Bone marrow (tissue), 2 donors: ENCODE measurements at places on chromosomes 16 and 17.
A peak's percentile ranks its signal among the peaks of the same experiment; 100 is the strongest.

DNA sequence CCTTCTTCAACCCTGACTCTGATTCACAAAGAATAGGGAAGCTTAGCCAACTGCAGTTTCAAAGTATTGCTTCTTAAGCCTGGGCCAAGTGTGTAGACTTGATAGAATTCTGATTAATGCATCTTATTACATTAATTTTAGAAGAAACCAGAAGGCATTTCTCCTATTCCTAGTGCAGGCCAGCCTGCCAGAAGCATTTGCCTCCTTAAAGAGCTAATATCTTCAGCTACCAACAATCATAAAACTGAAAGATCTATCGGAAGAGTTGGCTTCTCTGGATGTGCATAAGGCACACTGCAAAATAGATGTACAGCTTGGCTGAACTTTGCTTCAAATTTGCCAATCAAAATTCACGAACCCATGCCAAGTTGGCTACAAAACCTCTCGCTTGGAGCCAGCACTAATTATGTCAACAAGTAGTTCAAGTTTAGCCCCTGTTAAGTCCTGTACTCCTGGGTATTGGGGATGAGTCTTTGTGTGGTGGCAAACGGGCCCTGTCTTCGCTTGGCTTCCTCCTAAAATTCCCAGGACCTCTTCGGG, 717.8 kb downstream of the WWOX start:
- DNase-seq = no peak

- no peak for DNase-seq
Observed at GRCh38 chr16:23539984-23540816, 16.9 kb downstream of the EARS2 start.

GRCh38 chr16:66289986-66290385, 76.5 kb upstream of the CDH5 start:
- no peak for DNase-seq

DNA sequence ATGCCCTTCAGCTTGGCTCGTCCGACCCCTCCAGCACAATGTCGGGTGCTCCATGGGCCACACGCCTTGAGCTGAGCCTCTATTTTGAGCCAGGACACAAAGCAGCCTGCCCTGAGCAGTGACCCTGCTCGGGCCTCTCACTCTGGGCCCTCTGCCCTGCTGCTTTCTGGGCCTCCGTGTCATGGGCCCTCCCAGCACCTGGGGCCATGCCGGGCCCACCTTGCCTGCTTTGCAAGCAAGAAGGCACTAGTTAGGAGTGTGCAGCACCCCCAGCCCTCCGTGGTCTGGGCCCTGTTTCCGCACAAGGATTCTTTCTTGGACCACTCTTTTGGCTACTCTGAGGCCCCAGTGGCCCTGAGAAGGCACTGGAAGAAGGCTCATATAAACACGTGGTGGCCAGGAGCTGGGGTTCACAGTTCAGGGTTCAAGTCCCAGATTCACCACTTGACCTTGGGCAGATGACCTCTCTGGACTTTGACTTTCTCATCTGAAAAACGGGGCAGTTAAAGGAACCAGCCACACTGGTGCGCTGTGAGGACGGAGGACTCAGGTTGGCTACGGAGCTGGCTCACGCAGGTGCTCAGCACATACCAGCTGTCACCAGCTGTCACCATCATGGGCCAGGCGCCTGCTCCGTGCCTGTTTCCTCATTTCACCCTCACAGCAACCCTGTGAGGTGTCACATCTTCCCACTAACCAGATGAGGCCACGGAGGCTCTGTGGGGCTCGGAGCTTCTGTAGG, 166.0 kb upstream of the GSE1 start:
- no peak for DNase-seq

DNA sequence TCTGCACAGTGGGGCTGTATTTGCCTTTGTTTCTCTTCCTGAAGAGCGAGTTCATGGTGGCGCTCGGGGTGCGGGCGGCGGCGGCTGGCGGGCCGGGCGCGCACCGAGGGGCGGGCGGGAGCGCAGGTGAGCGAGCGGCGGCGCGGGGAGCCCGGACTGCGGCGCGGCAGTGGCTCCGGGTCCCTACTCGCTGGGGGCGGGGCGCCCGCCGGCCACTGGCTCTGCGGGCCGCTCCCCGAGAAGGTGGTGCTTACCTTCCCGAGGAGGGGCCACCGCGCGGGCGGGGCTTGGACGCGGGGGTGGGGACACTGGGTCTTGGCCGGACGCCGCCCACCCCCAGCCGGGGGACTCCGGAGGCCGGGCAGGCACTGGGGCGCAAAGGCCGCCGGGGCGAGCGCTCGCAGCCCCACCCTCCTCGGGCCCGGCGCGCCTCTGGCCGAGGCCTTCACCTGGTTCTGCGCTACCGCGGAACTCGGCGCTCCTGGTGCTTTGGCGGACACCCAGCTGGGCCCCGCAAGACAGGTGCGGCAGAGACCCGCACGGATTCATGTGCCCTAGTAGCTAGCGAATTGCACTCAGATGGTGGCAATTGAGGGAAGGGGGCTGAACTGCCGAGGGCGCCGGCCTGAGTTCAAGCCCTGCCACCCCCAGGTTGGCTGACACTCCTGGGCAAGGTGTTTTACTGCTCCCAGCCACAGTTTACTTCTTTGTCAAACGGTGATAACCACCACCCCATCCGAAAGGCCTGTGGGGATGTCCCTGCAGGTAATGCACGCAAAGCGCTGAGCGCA, at the start of gene PPL:
Gene PPL (minus strand): TSS at position 158 of the 791 bp plus-strand sequence. CDS start 103 bp downstream, at position 55.
- no peak for DNase-seq

DNA sequence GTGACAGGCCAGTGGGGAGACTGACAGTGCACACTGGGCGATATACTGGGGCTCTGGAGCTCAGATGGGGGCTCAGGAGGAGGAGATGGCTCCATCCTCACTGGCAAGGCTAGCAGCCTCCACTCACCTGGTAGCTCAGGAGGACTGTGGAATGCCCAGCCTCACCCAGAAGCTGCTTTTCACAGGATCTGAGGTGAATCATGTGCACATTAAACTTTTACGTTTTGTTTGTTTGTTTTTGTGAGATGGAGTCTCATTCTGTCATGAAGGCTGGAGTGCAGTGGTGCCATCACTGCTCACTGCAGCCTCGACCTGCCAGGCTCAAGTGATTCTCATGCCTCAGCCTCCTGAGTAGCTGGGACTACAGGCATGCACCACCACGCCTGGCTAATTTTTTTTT, 28.6 kb downstream of the ADCY7 start:
- DNase-seq = no peak

DNA sequence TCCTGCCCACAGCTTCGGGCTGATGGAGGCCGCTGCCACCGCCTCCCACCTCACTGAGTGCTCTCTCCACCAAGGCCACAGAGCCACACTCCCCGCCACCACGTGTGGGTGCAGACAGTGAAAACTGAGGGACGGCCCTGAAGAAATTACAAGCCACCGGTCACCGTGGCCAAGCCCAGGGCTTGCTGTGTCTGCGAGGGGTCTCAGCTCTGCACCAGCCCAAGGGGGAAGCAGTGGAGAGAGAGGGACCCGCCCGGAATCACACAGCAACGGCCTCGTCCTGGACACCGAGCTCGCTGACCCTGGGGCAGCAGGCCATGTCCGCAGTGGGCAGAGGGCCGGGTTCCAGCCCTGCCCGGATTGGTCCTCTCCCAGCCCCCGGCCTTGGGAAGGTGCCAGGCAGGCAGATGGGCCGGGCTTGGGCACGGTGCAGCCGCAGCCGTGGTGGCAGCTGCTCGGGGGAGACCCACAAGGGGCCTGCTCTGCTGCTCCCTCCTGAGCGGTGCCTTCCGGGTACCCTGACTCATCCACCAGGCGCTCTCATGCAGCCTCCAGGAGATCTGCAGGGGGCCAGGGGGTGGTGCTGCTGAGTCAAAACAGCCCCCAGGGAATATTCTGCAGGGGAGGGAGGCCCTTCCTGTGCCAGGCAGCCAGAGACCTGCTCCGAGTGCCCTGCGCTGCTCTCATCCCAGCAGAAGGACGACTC, 52.0 kb downstream of the CBFA2T3 start:
- no peak for DNase-seq

DNA sequence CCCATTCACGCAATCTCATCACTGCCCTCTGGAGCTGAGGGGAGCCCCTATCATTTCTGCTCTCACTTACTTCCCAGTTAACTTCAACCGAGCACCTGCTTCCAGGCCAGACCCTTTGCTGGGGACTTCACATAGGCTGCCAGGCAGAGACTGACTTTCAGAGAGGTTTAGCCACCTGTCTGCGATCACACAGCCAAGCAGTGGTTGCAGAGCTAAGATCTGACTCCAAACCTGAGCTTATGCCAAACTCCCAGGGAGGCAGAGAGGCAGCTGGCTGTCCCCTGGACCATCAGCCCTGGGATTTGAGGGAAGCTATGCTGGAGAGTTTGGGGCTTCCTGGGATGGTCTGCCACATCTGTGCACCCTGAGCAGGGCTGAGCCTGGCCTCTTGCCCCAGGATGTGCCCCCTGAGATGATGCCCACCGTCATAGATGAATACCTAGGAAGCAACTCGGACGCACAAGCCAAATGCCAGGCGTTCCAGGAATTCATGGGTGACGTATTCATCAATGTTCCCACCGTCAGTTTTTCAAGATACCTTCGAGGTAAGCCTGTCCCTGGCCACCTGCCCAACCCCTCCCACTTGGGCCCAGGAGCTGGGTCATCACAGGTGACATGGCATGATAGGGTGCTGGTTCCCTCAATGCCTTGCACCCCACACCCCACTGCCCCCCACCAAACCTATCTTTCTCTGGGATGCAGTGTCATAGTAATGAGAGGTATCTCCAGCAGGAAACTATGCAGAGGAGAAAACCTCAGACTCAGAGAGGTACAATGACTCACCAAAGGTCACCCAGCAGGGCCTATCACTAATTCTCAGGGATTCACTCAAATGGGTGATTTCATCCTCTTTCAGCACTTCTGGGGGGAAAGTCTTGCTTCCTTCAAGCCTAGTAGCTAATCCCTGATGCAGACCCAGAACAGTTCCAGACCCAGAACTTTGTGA, 10.0 kb downstream of the CES3 start:
- DNase-seq = no peak

GRCh38 chr17:79057737-79058385, 16.8 kb upstream of the ENGASE start:
- DNase-seq = no peak

GRCh38 chr17:51078009-51078592, 42.6 kb downstream of the SPAG9 start:
- DNase-seq = no peak

- DNase-seq = no peak
Observed at GRCh38 chr17:17511293-17511741, 15.1 kb upstream of the RASD1 start.

- DNase-seq = no peak
Observed at GRCh38 chr16:87789437-87790291, 23.9 kb upstream of the KLHDC4 start.

DNA sequence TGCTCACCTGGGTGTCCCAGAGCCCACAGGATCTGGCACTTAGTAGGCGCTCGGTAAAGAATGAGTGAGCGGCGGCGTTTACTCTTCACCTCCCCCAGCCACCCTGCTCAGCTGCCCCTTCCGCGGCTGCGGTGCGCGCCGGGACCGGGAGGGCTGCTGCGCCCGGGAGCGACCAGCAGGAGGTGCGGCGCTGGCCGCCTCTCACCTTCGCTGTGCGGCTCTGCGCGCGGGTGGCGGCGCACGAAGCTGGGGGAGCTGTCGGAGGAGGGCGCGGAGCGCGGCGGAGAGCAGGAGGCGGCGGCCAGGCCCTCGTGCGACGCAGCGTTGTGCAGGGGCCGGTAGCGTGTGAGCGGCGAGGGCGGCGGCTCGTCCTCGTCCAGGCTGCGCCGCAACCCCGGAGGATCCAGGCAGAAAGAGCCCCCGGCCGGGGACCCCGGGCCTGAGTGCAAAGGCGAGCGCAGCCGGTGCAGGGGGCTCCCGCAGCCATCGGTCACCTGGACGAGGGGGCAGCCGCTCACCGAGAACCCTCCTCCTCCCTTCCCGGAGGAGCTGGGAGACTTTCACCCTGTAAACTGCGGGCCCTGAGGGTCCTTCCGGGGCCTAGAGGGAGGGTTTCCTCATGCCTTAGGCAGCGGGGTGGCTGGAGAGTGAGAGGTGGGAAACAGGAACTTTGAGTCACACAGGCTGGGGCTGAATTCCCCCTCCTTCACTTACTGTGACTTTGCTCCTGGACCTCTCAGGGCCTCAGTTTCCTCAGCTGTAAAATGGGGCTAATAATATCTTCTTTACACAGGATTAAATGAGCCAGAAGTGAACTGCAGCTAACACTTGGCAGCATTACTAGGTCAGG, 12.5 kb downstream of the SAMD14 start:
- peak; percentile 45 for DNase-seq

GRCh38 chr17:48004983-48005382, 32.6 kb downstream of the COPZ2 start:
- DNase-seq = no peak

DNA sequence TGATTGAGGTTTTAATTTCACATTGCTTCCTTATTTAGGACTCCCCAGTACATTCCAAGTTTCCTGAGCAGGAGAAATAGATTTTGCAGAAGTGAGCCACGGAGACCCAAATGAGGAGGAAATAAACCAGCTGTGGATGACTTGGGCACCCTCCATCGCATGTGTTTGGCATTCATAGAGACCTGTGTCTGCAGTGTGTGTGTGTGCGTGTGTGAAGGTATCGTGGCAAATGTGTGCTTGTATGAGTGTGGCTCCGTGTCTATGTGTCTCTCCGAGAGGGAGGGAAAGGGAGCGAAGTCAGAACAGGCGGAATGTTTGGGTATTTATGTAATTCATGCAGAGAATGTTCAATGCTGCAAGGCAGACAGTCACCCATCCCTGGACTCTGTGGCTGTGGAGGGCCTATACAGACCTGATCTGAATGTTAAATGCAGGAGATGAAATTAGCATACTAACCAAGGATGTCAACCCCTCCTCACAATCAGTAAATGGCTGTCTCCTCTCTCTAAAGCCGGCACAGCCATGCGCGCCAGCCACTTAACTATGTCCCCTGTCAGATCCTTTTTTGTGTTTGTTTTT, 186.0 kb upstream of the ZFHX3 start:
- no peak for DNase-seq

DNA sequence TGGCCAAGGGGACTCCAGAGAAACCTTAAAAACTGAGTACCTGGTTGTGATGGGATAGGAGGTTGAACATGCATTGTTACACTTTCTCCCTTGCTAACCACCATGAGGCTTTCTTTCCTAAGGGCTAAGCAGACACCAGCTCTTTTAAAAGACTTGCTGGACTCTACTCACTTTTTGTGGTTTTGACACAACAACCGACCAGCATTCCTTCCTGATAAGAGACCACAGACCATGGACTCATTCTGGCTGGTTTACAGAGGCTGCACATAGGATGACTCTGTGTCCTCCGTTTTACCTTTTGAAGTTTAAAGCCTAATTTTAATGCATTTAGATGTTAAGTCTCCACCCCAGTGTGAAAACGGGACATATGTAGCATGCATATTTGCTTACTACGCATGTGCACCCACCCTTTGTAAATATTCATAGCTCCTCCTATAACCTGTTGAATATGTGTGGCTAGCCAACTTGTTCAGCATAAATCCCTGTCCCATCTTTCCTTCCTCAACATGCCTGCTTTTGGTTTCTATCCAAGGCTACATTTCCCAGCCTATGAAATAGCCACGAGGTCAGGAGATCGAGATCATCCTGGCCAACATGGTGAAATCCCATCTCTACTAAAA, 475.9 kb downstream of the GRIN2A start:
- DNase-seq = no peak

DNA sequence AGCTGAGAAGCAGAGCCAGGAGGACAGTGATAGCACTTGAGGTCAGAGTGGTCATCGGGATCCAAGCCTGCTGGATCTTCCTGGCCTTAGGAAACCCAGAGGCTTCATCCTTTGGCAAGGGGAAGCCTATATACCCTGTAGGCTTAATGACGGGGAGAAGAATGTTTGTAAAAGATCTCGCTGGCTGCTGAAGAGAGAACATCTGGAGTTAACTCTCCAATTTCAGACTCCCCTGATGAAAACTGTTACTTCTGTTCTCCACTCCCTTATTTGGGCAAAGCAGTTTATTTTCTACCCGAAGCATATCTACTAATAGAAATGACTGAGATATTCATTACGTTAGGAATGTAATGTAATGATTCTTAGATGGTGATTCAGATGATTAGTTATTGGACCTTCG, 487.0 kb downstream of the CDH13 start:
- DNase-seq = no peak
